8988T (cell line): ENCODE measurements at places on chromosomes 2 and 18.

GRCh38 chr2:99032001-99032400 lies 96.0 kb upstream of the CRACDL start:
- no peak for DNase-seq

DNA sequence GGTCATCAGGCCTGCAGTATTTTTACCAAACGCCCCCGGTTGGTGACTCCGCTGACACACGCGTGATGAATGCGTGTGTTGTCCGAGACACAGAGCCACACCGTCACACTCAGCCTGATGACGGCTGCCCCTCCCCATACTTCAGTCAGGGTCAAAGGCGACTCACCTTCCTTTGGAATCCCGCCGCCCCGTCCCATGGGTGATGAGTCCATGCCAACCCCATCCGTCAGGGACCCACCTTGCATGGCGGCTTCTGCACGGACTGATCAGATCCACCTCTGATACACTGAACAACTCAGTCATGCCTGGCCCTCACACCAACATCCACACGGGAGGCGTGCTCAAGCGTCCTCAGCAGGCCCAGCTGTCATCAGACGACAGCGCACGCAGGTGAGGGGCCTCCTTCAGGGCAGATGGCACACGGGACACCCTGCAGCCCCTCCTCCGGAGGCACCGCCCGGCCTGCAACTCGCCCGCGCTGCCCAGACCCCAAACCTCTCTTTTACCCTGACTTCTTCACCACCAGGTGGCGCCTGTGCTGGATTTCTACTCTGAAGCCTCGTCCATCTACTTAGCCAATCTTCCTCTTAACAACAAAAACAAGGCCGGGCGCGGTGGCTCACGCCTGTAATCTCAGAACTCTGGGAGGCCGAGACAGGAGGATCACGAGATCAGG lies 89.2 kb downstream of the ZNF516 start:
- DNase-seq, result no peak

GRCh38 chr2:74886811-74887210 lies 52.9 kb downstream of the HK2 start:
- DNase-seq, result no peak

GRCh38 chr18:74806700-74807416 lies 209.2 kb downstream of the ZNF407 start:
- no peak for DNase-seq

DNA sequence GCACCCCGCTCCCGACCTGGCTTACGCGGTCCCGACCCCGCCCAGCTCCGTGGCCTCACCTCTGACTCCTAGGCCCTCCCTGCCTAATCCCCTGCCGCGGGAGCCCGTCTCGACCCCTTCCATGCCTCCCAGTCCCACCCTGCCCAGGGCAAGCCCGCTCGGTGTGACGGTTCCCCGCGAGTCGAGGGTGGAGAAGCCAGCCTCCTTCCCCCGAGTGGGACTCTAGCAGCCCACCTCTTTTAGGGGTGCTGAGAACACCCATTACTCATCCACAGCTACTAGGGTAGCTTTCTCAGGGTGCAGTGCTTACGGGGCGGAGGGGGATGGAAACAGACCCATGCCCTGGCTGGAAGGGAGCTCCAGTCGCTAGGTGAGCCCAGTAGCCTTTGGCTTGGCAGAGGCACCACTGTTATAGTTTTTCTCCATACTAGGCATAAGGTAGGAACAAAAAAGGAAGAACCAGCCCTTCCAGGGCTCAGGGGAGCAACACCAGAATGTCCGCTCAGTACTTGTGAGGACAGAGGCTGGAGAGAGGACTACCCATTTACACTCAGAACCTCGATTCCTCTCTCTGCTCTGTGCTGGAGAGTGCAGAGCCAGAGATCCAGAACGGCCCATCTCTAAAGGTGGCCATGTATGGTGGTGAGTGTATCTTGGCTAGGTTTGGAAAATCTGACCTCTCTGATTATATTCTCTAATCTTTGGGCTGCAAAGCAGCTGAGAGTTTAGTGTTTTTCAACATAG lies 606 bp downstream of the AGBL5 start:
- no peak for DNase-seq

GRCh38 chr2:218031261-218031660 lies 28.5 kb upstream of the TNS1 start:
- DNase-seq, result no peak

DNA sequence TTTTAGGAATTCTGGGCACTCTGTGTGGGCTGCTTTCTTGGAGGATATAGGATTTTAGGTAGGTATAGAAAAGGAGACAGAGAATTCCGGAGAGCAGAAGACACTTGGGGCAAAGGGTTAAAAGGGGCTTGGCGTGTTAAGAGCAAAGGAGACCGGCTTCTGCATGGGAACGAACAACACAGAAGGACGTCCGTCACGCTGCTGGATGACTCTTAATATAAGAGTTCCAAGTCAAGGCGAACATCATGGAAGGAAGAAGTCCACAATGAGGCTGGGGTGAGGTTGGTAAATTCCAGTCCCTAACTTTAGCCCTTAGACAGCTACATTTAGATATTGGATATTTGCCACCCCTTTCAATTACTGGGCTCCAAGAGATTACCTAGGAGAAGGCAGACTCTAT lies 15.9 kb upstream of the SLC20A1 start:
- DNase-seq, result no peak

DNA sequence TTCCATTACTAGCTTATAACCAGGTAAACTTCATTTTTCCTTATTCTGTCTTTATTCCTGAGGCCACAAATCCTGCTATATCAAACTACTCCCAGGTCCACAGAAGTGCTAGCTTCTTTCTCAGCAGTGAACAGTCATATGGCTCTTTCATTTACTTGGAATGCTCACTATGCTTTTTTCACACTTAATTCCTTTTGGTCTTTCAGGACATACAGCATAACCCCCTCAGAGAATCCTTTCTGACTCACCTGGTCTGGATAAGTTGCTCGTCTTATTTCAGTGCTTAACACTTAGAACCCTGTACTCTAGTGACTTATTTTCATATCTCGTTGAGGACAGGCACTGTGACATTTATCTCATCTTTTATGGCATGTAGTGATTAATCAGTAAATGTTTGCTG lies 325.0 kb upstream of the UBE2E3 start:
- DNase-seq, result no peak

GRCh38 chr2:177474998-177475397 lies 82.4 kb downstream of the AGPS start:
- no peak for DNase-seq

- no peak for DNase-seq
Observed at GRCh38 chr2:213175673-213176247, 24.3 kb upstream of the IKZF2 start.

GRCh38 chr2:211329421-211329820 lies 773.0 kb downstream of the CPS1 start:
- no peak for DNase-seq

DNA sequence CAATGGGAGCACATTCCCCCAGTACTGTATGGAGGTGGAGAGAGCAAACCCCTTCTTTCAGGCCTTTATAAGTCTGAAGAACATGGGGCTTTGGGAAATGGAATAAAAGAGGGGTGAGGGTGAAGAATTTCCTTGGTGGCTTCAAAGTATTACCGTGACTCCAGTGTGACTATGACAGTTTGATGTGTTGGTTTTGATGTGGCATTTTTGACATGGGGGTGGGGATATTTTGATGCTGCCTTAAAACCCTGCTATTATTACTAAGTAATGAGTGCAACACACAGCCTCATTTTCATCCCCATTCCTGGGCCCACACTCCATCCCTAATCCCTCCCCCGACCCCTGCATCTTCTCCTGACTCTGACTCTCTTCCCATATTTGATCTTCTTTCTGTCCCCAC lies 23.6 kb downstream of the QPCT start:
- no peak for DNase-seq

DNA sequence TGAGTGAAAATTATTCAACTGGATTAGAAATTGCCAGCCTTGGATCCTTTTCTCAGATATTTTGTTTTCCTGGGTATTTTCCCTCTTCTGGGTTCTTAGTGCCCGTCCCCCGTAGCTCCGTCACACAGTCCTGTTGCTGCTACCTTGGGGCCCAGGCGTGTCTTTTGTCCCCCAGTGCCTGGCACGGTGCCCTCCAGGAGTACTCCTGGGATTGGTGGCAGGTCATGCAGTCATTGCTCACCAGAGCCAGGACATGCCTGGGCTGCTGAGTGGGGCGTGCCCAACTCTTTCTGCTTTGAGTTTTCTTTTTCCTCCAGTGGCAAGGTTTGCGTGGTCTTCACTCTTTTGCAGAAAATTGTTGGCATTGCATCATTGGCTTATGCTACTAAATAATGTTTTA lies 275.2 kb downstream of the AGAP1 start:
- no peak for DNase-seq

DNA sequence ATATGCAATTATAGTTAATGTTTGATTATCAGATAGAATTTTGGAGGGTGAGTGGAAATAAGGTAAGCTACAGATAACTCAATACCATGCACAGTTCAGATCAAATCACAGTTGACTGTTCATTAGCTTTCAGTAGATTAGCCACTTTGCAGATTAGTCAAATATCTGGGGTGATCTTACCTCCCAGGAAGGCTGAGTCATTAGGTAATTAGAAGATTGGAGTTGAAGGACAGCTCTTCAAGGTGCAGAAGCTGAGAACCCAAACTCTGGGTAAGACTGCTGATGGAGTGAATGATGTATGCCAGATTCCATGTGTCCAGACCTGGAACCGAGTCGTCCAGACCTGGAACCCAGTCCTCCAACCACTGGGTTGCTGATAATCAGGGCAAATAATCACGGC lies 262.8 kb upstream of the UBE2E3 start:
- DNase-seq, result no peak

DNA sequence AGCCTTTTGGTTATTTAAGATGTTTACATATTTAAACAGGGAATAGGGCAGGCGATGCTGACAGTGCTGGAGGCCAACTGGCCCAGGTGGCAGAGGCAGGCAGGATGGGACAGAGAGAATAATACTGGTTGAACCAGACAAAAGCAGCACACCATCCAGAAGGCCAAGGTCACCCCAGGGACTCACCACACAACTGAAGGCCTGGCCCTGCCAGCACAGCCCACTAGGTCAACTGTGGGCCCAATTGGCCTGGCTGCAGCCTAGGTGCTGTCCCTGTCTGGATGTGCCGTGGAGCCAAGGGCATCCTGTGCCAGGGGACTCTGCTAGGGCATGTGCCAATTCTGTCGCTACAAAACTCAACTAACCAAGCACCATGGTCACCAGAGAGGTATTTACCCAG lies 69.2 kb downstream of the RNF152 start:
- DNase-seq, result no peak

GRCh38 chr2:127108090-127108523 lies 1.2 kb upstream of the BIN1 start:
- no peak for DNase-seq

DNA sequence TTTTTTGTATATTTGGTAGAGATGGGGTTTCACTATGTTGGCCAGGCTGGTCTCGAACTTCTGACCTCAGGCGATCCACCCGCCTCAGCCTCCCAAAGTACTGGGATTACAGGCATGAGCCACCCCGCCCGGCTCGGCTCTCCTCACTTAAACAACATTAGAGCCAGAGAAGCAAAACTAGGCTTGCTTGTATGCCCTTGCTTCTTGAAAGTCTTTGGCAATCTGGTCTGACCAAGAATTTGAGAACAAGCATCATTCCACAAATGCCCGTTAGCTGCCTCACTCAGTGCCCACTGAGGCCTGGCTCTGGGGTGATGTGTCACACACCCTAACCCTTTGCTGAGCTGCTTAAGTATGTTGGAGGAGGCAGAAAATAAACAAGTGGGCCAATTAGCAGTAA lies 33.5 kb downstream of the SOWAHC start:
- DNase-seq, result no peak

DNA sequence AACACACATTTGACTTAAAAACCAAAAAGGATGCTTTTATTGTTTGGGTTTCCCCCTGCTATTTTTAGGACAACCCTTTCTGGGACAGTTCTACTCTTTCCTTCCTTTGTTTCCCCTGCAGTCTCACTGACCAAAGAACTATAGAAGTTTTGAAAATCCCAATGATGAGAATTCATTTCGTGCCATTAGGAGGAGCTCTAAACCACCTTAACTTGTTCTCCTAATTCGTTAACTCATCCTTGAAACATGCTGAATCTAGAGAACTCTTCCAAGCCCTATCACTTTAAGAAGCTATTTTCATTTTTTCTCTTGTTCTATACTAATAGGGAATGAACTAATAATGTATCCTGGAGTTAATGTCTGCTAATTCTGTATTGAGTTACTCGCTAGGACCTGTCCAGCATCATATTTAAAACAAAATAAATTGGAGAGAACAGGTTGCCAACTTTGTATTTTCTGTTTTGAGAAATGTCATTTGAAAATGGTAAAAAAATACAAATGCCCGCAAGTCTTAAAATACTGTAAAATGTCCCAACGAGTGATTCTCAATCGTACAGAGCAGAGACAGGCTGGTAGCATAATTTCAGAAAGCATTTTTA lies 62.9 kb downstream of the AFTPH start:
- no peak for DNase-seq

DNA sequence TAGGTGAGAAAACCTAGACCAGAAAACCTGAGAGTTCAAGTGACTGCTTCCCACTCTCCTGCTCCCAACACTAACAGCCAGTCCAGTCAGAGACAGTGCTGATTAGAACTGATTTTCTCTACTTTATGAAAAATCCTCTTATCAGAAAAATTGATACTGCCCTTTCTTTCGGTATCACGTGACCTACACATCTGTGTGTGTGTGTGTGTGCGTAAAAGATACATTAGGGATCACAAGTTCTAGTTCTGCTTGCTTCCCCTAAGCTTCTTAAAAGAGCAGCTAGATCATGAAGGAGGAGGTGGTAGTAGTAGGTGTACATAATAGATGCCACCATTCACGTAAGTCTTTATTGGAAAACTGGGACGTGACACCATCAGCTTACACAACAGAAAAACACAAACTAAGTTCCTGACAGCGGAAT lies 1.5 kb downstream of the ARL5A start:
- no peak for DNase-seq

GRCh38 chr2:238739668-238740067 lies 108.2 kb upstream of the TWIST2 start:
- no peak for DNase-seq

DNA sequence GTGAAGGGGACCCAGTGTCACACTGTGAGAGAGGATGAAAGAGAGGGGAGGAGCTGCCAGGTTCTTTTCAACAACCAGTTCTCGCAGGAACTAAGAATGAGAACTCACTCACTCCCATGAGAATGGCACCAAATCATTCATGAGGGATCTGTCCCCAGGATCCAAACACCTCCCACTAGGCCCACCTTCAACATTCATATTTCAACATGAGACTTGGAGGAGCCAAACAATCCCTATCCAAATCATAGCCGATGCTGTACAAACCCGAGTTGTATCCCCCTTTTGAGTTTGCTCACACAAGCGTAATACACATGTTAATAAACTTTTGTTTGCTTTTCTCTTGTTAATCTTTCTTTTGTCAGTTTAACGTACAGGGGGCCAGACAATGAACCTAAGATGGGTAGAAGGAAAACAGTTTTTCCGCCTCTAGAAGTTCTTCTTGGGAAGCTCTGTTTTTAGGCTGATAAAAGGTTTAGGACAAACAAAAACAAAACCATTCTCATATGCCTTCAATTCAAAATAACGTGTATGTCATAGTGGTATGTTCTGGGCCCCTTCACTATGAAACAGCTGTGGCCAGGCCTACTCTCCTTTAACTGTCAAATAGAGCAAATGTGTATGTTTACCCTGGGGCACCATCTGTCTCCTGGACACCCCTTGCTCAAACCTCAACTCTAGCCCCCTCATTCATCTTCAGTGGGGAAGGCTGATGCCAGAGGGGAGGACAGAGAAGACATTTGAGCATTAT lies 9.1 kb upstream of the TMEM37 start:
- DNase-seq, result no peak

- no peak for DNase-seq
Observed at GRCh38 chr2:180980943-180981911, 822 bp downstream of the UBE2E3 start.

- no peak for DNase-seq
Observed at GRCh38 chr18:13715330-13715729, 11.0 kb downstream of the FAM210A start.
